Stimulated activated CD4-positive, alpha-beta T cell treated with anti-CD3 and anti-CD28 coated beads, Interleukin-15, amount 100 ng/mL, for 1 hour (primary cell): ENCODE measurements at places on chromosomes 2 and 18.

DNA sequence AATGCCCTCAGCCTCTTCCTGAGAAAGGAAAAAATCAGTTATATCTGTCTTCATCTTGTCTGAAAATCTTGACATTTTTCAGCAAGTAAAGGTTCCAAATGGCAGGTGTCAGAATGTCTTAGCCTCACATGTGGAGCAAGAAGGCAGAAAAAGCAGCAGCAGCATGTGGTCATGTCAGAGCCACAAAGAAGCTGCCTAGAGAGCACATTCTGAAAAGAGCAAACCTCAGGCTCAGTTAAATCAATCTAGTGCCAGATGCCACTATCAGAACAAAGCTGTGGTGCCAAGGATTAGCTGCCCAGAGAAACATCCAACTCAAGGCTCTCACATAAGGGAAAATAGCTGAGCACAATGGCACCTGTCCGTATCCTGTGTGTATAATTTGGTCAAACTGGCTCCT lies 105.9 kb downstream of the SRBD1 start:
- no peak for DNase-seq

DNA sequence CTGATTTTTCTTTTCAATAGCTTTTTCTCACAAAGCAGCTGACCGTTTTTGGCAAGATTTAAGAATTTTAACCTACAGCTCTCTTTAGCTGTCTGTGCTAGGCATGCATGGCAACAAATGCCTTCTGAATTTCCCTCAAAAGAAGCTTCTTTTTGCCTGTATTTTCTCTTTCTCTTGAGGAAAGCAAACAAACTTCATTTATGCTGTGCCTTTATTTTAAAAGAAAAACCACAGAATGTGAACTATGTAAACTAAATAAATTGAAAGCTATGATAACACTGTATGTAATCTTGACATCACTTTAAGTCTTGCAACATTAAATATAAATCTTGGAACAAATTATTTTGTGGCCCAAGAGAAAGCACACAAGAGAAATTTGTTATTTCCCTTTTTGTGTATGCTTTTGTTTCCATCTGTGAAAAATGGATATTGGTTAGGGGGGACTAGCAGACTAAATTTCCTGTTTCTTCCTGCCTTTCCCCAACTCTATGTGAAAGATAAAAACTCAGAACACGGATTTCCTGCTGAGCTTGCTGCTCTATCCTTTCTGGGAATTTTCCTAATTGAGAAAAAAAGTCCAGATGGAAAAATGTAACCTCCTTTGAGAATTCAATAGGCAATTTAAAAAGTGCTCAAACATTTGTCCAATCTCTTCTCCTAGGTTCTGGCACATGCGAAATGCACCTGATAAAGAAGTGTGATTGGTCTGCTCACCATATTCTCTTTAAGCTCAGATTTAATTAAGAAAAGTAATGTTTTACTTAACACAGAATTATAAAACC lies 20.9 kb upstream of the TFPI start:
- DNase-seq: no peak

GRCh38 chr18:2716394-2717326 lies 61.1 kb downstream of the SMCHD1 start:
- DNase-seq: no peak

- DNase-seq: no peak
Measured at GRCh38 chr2:172088245-172089004, 3.1 kb downstream of the DLX1 start.

GRCh38 chr2:225272173-225272572 lies 127.3 kb upstream of the NYAP2 start:
- DNase-seq: no peak

DNA sequence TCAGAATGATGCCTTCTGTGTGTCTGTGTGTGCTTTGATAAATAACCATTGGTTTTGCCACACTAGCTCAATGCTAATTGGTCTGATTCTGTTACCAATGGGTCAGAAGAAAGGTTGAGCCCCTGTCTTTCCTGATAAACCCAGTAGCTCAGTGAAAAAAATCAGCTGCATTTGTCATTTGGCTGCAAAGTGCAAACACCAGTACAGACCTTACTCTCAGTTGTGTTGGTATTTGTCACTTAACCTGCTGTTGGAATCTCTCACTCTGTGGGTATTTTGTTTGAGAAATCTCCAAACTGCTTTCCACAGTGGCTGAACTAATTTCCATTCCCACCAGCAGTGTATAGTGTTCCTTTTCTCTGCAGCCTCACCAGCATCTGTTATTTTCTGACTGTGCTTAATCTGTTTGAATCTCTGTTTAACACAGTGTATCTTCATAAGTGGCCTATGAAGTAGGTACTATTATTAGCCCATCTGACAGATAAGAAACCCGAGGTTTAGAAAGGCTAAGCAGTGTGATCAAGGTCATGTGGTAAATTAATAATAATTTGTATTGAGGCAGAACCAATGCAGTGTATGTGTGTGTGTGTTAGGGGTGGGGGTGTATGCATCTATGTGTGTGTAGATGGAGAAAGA lies 26.7 kb downstream of the LIMS1 start:
- DNase-seq: no peak

- no peak for DNase-seq
Measured at GRCh38 chr2:135063210-135063609, 11.1 kb downstream of the RAB3GAP1 start.

DNA sequence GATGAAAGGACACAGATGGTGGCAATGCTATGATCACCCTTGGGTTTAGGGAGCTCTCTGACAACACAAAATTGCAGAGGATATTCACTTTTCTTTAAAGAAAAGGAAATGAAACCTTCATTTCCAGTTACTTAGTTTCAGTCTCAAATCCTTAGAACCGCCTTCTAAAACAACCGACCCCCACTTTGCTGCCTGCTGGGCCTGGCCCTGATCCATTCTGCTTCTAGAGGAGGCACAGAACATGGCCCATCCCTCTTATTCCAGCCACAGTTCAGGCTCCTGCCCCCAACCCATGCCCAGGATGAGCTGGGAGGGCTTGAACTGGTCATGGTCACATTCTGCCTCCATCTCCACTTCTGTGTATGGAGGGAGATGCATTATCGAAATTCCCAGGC lies 311.6 kb downstream of the EN1 start:
- no peak for DNase-seq

- DNase-seq: no peak
Measured at GRCh38 chr2:134773335-134773734, 54.5 kb upstream of the TMEM163 start.

DNA sequence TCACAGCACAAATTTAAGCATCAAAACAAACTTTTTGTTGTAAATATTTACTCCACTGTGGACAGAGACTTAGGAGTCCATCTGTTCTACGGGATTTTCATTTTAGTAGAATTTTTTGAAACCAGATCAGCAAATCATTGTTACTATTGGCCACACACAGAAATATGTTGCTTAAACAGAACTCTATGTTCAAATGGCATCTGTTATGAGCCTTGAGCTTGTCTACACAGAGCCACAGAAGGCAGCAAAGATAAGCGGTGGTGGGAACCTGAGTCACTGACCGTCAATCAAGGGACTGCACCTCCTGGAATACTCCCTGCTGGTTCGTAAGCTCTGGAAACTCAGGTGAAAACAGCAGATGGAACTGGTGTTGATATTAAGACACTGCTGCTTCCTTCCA lies 156.8 kb downstream of the TMEM200C start:
- no peak for DNase-seq

GRCh38 chr2:216215658-216216390 lies 106.7 kb downstream of the XRCC5 start:
- DNase-seq: no peak

DNA sequence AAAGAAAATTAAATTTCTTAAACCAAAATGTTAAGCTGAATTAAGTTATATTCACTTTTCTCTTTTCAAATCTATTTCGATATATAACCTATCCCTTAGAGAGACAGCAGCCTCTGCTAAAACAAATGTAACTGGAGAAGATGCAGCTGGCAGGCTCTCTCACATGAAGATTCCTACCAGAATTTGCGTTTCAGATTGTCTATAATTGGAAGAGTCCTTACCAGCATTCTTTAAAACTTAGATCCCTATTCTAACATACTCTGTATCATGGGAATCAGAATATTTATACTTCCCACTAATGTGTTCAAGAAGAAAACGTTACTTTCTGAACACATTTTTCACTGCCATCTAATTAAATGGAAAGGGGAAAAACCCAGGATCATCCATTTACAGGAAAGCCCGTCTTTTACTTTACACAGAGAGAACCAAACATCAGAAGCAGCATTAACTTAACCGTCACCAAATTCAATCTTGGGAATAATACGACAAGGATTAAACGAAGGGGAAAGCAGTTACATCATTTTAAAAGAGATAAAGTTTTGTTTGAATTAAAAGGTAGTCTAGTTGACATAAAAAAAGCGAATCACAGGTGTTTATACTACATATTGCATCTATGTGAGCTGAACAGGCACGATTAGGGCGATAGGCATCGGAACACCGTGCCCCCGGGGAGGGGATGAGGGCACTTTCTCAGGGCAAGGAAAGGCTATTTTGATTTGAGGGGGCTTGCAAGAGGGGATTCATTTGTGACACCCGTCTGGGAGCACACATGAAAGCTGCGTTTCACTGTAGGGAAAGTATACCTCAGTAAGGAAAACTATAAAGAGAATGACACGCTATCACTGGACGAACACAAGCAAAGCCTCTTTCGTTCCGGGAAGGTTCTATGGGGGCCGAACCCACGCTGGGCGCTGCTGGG lies 1.3 kb downstream of the PTPN2 start:
- no peak for DNase-seq

GRCh38 chr2:64873472-64873924 lies 115.7 kb upstream of the SLC1A4 start:
- peak; percentile 58 for DNase-seq

DNA sequence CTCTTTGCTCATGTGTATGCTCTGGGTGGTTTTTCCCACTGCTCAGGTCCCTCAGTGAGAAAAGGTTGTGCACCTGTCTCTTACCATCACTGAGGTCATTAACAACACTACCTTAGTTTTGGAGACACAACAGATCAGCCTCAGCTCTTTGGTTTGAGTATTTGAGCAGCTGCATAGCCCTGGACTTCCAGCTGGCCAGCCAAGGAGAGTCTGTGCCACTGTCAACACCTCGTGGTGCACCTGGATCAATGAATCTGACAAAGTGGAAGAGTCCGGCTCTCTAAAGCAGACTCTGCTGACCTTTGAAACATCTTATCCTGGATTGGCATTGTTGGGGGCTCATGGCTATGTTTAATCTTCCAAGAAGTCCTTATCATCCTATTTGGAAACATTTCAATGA lies 30.0 kb downstream of the SERPINB8 start:
- DNase-seq: no peak

DNA sequence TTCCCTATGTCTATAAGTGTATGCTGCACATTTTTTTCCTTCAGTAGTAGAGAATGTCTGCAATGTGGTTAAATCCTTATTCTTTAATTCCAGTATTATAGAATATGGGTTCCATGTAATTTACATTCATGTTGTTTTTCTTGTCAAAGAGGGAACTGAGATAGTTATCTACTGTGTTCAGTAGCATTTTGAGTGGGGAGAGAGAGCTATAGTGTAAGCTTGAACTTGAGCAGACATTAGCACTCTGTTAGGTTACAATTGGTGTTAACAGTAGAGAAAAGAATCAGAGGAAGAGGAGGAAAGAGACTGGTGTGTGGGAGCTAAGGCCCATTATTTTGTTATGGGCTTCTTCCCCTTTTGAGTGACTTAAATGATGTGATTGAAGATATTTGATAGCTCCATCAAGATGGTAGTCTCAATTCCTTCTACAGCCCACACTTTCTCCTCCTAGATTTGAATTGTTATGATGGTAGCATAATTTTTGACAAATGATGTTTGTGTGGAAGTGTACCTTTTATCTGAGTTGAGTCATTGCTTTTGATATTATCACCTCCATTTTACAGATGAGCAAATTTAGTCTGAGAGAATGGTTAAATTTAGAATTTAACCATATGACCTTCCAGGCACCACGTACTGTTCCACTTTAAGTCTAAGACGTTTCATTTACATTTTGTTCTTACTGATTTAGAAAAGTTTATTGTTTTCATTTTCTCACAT lies 71.3 kb downstream of the FMNL2 start:
- no peak for DNase-seq

GRCh38 chr2:219274361-219274921 lies 4.7 kb upstream of the DNAJB2 start:
- no peak for DNase-seq

GRCh38 chr2:39099870-39100728 lies 20.8 kb downstream of the SOS1 start:
- no peak for DNase-seq

- DNase-seq: no peak
Measured at GRCh38 chr2:202861987-202862386, 9.6 kb downstream of the ICA1L start.

- DNase-seq: no peak
Measured at GRCh38 chr2:229815342-229815741, 101.0 kb upstream of the DNER start.

DNA sequence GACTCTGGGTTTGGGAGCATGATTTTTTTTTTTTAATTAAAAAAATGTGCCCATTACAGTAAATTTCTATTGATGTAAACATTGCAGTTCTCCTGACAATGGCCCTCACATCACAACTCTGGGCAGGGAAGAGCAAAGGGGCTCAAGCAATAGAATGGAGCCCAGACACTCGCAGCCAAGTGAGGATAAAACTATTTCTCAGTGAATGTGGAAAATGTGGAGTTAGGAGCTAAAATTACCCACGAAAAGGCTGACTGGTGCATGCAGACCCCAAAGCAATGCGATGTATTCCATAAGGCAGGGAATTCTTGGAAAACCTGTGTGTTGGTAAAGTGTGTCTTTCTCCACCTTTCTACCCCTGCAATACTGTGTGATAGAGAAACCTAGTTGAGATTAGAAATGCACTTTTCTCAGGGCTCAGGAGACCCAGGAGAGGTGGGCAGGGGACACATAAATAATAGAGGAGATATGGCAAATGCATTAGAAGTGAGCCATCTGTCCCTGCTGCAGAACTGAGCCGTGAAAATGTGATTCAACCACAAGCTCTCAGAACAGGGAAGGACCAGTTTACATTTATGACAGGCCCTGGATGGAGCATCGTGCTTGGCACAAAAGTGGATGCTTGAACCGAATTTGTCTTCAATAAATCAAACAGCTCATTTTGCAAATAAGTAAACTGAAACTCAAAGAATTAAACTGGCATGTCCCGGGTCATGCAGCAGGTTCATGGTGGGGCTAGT lies 100.1 kb downstream of the MYCN start:
- DNase-seq: no peak

GRCh38 chr2:7169593-7169992 lies 252.4 kb downstream of the RNF144A start:
- DNase-seq: no peak

DNA sequence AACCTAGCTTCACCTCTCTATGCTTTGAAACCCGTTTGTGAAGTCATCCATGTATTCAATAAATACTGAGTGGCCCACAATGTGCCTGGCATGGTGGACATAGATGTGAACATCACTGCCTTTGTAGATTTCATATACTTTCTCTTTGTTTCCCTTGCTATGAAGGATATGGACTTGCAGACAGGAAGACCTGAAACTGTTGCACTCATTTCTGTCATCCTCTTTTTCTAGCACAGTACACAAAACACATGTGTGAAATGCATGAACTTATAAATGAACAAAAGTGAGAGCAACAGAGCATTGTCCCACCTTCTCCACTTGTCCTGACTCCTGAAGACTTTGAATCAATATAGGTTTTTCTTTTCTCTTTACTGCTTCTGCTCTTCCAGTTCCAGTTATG lies 249.4 kb upstream of the LINC00305 start:
- no peak for DNase-seq

GRCh38 chr2:190947711-190948251 lies 66.2 kb downstream of the STAT1 start:
- no peak for DNase-seq
